Stimulated activated CD4-positive, alpha-beta T cell treated with anti-CD3 and anti-CD28 coated beads, TNF-alpha, amount 100 ng/mL, for 1 hour (primary cell): ENCODE measurements at places on chromosomes 4 and X.
A peak's percentile ranks its signal among the peaks of the same experiment; 100 is the strongest.

DNA sequence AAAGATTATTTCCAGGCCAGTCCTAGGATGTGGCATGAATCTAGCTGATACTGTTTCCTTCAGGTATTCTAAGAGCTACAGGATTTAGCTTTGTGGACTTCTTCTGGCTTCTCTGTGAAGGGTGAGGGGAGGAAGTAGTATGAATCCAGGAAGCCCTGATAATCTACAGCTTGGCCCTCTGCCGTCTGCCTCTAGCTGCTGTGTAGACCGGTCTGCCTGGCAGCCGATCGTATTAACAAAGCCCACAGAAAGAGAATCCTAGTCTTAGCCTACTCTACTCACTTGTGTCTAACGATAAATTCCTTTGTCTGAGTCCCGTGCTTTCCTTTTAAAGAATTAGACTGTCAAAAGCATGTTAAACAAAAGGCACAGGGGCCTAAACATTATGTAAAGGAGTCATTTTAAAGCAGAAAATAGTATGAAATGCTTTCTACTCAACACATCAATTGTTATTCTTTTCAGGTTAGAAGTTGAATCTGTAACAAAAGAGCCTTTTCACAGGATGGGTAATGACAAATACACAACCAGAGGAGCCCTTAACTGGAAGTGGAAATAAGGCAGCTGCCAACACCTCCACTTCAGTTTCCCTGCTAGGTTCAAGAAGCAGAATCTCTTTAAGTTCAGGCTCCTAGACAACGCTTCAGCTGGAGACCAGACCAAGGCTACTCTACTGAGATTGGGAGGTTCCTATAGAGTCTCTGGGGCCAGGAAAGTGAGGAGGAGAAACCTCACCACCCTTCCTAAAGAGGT lies 48.9 kb upstream of the UCP1 start:
- no peak for DNase-seq

- DNase-seq, result no peak
These were observed 98.7 kb downstream of the TMEM131L start for GRCh38 chr4:153564630-153565525.

DNA sequence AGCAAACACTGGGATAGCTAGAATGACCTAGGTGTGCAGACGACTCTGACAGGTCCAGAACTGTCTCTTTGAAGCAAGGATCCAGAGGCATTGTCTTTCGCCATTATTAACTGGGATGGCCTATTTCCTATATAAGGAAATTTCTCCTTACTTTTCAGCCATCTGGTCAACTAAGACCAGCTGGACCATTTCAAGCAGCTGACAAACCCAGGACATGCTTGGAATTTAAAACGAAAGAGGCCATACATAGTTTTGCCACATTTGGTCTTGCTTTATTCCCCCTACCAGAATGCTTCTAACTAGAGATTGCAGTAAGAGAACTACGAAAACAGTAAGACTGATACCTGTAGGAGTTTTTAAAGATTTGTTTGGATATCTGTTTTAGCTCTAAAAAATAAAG lies 87.0 kb downstream of the GLRA2 start:
- no peak for DNase-seq

GRCh38 chrX:68121371-68121770 lies 311.9 kb downstream of the OPHN1 start:
- DNase-seq, result no peak

DNA sequence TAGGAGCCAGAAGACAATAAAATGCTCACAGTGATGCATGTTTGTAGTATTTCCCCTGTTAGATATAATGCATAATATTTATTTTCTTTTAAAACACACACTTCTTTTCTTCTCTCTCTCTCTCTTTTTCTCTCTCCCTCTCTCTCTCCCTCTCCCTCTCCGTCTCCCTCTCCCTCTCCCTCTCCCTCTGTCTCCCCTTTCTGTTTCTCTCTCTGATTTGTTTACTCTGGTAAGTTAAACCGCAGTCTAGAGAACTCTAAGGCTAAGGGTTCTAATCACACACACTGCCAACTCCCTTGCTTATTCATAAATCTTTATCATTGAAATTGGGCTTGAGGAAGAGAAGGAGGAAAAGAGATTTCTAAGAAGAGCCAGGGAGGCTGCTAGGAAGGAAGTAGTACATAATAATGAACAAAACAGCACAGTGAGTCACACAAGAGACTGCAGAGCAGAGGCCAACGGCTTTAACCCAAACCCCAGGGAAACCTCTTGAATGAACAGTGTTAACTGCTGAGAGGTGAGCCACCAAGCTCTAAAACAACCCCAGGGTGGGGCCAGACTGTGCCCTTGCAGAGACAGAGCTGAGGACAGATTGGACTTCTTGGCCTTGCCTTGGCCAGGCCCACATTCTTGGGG lies 9.1 kb upstream of the PHOX2B start:
- DNase-seq, result no peak

- DNase-seq, result no peak
These were observed 576.1 kb downstream of the TMA16 start for GRCh38 chr4:164070625-164071024.

GRCh38 chr4:147799986-147800555 lies 68.2 kb downstream of the ARHGAP10 start:
- DNase-seq, result peak; percentile 18

GRCh38 chr4:173448103-173448502 lies 49.2 kb upstream of the SCRG1 start:
- DNase-seq, result no peak

GRCh38 chrX:71082124-71082647 lies 13.5 kb upstream of the FOXO4 start:
- no peak for DNase-seq

- no peak for DNase-seq
These were observed 426.1 kb downstream of the MID1IP1 start for GRCh38 chrX:39227371-39227770.

DNA sequence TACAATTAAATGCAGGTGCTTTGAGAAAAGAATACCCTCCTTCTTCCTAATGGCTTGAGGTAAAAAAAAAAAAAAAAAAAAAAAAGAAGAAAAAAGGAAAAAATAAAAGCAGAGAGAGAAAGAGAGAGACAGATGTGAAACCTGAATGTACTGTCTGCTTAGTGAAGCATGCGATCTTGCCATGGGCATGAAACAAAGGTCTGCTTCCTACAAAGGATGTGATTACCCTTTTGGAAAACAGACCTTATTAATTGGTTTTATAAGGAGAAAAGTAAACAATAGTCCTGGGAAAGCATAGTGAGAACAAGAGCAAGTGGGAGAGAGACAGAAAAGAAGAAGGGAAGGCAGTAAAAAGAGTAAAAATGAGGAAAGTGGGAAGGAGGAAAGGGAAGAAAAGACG lies 526.1 kb upstream of the PABPC4L start:
- no peak for DNase-seq

DNA sequence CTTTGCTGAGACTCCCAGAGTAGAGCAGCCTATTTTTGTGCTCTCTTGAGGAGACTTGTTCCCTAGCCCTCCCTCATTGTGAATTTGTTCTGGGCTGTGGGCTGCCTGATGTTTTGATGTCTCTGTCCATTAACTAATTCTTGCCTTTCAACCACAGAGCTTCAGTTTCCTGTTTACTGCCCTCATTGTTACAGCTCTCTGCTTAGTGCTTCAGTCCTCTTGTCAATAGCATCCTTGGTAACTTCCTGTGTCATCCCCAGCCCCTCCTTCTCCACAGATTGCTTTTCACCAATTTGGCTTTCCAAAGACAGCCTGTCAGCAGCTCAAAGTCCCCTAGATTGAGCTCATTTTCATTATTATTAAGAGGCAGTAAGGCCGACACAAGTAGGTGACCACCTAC lies 69.9 kb downstream of the COX7B2 start:
- DNase-seq, result no peak

DNA sequence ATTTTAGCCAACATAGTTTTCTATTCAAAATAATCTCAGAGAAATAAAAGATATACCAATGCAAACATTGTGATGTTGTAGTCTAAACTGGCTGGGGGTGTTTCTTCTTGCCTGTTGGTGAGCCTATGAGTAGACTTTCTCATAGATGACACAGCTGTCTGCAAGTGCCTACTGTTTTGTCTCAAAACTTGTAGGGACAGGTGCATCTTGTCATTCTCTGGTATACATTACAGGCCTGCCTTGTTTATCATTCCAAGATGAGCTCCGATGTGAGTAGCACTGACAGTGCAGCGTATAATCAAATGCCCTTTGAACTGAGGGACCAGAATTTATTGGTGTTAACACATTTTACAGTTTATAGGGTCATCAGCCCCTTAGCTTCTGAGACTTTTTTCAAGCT lies 353.8 kb downstream of the PRDM5 start:
- DNase-seq, result no peak

DNA sequence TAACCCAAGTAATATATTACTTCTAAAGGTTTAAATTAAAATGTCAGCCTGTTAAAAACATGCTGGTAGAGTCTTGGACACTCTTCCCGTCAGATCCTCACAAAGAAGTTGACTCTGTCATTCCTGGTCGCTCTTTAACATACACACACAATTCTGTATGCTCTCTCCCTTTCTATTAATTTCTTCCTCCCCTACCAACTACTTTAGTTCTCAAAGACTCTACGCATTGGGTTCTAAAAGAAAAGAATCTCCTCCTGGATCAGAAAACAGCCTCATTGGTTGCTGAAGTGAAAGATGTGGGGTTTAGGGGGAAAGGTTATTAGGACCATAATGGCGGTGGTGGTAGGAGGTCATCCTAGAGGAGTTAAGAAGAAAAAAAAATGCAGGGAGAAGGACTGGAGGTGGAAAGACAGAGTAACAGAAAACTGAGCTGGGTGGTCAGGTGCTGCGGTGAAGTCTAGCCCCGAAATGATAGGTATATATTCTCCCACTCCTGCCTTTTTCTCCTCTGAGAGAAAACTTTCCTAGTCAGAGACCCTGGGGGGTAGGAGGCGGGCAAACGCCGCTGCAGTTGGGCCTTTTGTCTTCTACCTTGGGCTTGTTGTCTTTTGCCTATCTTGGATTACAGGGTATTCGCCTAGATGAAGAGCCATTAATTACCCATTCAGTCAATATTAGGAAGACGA lies 5.2 kb upstream of the PITX2 start:
- no peak for DNase-seq

DNA sequence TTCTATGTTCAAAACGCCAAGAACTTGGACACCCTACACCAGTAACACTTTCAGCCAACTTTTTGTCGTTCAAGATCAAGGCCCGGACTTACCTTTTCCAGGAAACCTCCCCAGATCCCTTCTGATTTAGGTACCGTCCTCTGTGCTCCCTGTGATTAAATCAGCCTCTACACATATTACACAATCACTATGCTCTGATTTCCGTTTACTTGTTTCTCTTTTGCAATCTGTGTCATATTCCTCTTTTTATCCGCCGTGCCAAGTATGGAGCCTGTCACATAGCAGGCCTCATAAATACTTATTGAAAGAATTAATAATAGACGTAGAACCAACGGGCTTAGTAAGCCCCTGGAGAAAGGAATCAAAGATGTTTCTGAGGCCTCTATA lies 722 bp upstream of the TMEM33 start:
- no peak for DNase-seq

DNA sequence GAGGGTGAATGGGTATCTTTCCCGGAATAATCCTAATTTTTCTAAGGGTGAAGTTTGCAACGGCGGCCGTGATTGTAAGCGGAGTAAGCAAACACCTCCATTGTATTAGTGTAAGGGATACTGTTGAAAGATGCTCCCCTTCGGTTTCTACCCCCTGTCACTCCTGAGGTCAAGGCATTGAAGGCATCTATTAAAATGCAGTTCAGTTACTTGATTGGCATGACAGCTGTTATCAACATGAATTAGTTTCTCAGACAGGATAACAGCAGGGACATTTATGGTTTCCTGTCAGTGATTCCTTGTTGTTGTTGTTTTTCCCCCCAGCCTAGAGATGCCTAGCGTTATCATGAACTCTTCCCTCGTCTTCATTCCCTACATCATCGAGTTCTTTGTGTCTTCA lies 552 bp downstream of the SLC25A14 start:
- DNase-seq, result no peak

DNA sequence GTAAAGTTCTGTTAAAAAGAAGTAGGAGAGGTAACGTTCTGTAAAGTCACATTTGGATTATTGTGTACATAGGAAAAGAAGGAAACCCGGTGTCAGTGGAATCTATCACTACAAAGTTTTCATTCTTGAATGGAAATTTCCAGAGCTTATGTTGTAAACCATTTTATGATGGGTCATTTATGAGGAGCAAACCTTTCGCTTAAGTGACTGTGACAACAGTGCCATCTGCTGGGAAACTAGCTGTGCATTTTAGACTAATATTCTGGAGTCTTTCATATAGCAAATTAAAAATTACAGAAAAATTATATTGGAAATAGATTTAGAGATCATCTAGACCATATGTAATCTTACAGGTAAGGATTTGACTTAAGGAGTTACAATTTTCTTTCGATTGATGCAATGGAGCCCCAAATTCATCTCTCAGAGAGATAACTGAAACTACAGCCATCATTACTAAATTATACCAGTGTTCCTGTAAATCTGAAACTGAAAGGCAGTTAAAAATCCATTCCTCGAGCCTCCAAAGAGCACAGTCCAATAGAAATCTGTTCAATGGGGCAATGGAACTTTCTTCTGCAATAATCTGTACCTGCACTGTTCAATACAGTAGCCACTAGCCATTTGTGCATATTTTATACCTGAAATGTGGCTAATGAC lies 26.9 kb downstream of the ASB9 start:
- no peak for DNase-seq

DNA sequence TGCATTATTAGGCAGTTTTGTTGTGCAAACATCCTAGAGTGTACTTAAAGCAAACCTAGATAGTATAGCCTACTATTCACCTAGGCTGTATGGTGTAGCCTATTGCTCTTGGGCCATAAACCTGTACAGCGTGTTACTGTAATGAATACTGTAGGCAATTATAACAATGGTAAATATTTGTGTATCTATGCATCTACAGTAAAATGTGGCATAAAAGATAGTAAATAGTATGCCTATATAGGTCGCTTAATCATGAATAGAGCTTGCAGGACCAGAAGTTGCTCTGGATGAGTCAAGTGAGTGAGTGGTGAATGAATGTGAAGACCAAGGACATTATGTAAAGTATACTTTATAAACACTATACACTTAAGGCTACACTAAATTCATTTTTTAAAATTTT lies 16.6 kb downstream of the USO1 start:
- DNase-seq, result no peak

DNA sequence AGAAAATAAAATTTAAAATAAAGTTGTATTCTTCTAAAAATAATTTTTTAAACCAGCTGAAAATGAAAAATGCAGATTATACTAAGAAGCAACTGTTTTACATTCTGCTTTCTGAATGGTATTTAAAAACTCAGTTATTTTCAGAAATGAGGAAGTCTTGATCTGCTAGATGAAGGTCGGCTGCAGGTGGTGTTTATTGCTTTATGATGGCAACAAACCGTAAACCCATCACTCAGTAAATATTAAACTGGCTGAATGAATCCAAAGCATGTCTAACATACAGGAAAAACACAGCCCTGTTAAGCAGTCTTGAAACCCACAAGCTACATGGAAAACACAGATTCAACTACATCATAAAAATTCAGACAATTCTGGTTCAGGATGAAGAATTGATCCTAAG lies 29.3 kb downstream of the DYNLT3 start:
- no peak for DNase-seq

DNA sequence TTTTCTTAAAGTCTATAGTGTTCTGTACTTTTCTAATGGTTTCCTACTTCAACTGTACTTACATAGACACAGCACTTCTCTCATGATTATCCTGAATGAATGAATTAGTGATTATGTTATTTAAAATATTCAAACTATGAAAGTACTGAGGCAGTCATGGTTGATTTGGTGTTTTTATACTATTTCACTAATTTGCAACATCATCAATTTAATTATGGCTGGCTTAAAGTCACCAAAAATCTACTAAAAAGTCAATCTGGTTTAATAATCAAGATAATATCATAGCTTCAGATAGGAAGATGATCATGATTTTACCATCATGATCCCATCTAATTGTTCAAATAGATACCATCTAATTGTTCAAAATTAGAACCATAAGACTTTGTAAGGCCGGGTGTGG lies 16.8 kb upstream of the TMEM131L start:
- DNase-seq, result no peak
